ELR (cell line): ENCODE measurements at places on chromosomes 16 and 17.
A peak's percentile ranks its signal among the peaks of the same experiment; 100 is the strongest.

DNA sequence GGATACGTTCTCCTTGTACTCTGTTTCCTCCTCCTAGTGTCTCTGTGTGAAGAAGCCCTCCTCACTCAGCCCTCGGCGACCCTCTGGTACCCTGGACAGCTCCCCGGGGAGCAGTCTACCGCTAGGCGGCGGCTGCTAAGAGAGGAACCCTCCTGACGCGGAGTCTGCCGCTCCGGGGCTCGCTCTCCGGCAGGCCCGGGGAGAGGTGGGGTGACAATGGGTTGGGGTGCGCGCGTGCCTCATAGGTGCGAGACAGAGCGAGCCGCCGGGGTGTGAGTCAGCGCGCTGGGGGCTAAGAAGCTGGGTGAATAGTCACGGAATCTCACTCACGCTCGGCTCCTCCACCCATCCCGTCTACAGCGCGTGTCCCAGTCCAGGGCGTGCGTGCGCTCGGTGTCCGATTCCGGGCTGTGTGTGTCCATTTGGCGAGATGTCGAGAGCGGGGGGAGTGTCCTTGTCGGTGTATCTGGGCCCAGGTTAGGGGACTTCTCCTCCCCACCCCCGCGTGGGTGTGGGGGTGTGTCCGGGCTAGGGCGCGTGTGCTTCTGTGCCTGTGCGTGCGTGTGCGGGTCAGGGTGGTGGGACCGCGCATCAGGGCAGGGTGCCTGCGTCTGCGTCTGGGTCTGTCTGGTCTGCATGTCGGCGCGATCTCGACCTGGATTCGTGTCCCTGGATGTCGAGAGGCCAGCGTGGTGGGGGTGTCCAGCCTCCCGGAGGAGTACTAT, 577 bp upstream of the HS3ST2 start:
- DNase-seq: peak; percentile 22

GRCh38 chr16:79665970-79666369, 65.4 kb upstream of the MAF start:
- no peak for DNase-seq

DNA sequence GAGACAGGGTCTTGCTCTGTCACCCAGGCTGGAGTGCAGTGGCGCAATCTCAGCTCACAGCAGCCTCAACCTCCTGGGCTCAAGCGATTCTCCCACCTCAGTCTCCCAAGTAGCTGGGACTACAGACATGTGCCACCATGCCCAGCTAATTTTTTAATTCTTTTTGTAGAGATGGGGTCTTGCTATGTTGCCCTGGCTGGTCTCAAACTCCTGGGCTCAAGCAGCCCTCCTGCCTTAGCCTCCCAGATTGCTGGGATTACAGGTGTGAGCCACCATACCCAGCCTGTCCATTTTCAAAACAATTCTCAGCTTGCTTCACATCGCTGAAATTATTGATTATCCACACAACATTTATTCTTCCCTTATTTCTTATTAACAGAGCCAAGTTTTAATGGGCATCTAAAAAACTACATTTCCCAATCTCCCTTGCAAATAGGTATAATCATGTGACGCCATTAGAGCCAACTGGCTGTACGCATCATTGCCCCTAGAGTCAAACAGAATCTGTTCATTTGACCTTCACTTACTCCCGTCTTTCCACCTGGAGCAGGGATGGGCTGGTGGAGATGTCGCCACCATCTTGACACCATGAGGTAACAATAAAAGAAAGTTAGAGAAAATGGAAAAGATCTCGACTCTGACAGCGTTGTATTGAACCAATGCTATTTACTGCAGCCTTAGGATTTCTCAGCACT, 148.0 kb upstream of the FOXF1 start:
- DNase-seq: peak; percentile 62

DNA sequence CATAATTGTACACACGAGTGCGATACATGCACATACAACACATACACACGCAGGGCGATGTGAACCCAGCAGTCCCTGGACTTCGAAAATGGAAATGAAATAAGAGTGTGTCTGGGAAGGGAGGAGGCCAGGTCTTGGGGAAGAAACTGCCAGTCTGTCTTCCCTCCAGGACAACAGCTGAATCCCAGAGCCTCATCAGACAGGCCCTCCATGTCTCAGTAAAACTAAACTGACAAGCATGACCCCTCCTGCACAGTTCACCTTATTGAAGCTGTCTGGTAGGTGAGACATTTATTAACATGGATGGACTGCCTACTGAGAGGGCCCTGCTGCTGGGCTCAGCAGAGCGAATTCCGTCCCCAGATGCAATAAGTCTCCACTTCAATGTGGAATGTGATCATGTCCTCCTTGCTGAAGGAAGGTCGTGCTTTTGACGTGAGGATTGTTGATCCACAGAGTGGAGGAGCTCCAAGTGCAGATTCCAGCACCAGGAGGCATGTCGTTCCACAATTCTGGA, 117.4 kb downstream of the SOX9 start:
- no peak for DNase-seq

DNA sequence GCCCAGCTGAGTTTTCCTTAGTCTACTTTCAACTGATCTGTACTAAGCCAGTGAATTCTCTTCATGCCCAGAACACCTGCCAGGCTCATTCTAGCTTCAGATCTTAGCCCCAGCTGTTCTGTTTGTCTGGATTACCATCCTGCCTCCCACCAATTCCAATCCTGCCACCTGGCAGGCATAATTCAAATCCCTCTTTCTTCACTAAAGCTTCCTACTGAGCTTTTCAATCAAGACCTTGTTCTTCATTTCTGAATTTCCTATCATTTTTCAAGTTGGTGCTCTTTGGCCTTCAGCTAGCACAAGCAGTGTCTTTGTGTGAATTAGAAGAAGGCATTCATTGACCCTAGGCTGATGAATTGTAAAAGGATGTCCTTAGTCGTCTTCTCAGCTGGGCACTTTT, 357.6 kb downstream of the UTP18 start:
- DNase-seq: no peak

DNA sequence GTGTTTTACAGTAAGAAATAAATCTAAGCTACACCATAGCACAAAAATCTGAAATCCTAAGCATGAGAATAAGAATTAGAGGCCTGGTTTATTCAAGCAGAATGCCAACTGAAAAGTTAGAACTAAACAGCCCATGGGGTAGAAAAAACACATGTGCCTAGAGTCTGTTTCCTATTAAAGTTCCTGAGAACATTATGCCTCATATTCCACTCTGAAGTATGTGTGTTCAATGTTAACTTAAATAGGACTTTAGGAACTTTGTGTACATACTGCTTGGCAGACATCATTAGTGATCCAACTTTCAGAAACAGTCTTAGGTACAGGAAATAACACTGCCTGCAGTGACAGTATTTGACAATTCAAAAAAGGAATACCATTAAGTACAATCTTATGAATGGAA, 18.2 kb downstream of the HEATR6 start:
- DNase-seq: no peak

DNA sequence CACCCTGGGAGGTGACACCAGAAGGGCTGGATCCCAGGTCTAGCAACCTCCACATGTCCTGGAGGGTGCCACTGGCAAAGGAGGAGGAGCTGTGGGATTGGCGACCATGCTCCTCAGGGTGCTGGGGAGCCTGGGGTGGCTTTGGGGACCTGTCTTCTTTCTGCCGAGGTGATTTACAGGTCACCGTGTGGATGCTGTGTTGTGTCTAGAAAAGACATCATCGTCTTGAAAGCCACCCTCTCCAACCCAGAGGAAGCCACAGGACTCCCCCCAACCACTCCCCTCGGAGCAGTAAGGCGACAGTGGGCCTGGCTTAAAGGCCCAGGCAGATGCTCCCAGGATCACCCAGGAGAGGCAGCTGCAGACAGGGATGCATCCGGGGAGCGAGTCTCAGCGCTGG, 29.7 kb upstream of the FASN start:
- no peak for DNase-seq

DNA sequence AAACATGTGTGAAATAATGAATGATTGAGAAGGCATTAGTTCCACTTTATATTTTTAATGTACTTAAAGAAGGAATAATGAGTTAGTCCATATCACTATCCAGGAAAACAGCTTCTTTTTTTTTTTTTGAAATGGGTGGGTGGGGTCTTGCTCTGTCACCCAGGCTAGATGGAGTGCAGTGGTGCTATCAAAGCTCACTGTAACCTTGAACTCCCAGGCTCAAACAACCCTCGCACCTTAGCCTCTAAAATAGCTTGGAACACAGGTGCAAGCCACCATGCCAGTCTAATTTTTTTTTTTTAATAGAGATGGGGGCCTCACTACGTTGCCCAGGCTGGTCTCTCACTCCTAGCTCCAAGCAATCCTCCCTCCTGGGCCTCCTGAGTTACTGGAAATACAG, 275.5 kb downstream of the CEP112 start:
- DNase-seq: no peak

- peak; percentile 98 for DNase-seq
Observed at GRCh38 chr17:59361386-59361785, 29.9 kb downstream of the YPEL2 start.

DNA sequence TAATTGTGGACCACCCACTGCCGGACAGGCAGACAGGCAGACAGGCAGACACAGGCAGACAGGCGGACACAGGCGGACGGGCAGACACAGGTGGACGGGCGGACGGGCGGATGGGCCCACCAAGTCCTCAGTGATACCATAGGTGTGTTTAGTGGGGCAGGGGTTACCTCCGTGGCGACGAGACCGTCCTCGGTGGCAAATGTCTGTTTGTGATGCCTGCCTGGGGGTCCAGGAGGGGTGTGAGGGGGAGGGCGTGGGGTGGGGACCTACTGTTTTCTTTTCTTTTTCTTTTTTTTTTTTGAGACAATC, 76.7 kb downstream of the RTN4RL1 start:
- DNase-seq: no peak

DNA sequence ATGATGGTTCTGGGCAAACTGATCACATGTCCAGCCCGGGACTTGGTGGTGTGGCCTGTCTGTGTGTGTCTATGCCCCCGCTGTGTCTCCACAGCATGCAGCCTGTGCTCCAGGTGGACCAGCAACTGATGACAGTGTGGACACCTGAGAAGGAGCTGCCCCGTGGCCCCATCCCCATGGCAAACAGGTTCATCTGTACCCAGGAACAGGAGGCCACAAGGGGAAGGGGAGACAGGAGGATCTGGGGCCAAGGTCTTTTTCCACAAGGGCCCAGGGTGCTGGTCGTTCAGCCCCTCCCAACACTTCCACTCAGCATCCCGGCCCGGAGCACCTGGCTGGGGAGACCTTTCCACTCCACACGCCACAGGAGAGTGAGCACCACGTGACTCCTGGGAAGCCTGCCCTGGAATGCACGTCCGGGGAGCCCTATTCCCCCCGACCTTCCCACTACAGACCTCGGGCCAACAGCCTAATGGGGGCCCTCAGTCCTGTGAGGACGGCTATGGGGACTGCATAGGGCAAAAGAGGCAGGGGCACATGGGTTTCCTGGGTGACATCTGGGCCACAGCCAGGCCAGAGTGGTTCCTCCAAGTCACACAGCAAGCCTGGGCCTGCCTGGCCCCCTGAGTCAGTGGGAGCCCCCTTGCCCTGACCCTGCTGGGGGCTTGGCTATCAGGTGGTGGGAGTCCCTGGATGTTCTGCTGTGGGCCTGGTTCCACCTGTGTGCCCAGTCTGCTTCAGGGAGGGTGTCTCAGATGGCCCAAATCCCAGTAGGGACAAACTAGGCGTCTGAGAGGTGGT, 20.8 kb upstream of the NXPH3 start:
- no peak for DNase-seq

DNA sequence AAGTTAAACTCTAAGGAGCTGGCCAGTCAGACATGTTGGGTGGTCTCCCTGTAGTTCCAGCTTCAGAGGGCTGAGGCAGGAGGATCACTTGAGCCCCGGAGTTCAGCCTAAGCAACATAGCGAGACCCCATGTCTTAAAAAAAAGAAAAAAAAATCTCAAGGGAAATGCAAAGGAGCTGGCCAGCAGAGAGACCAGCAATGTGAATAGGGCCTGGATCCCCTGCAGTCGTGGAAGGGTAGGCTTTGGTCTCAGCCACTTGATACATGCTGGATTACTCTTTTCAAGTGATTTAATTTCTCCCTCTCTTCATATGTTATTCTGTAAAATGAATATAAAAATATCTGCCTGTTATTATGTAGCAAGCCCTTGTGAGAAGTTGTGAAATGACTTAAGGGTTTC, 207.7 kb downstream of the SPECC1 start:
- no peak for DNase-seq

DNA sequence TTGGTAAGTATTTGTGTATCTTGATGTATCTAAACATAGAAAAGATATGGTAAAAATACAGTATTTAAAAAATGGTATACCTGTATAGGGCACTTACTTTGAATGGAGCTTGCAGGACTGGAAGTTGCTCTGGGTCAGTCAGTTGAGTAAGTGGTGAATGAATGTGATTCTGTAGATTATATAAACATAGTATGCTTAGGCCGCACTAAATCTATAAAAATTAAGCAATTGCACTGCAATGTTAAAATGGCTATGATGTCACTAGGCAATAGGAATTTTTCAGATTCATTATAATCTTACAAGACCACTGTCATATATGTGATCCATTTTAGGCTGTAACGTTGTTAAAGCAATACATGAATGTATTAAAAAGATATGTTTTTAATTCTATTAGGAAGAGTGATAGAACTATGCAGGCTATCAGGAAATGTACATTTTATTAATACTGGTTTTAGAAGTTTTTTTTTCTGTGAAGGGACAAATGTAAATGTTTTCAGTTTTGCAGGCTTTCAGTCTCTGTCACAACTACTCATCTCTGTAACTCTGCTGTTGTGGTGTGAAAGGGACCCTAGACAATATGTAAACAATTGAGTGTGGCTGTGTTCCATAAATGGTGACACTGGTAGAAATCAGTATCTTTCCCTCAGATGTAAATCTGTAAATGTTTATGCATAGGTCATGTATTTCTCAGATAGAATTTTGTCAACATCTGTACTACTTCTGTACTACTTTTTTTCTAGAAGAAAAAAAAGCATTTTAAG, 10.5 kb downstream of the CBFB start:
- DNase-seq: peak; percentile 40

GRCh38 chr17:80960797-80961452, 30.7 kb upstream of the CHMP6 start:
- no peak for DNase-seq

DNA sequence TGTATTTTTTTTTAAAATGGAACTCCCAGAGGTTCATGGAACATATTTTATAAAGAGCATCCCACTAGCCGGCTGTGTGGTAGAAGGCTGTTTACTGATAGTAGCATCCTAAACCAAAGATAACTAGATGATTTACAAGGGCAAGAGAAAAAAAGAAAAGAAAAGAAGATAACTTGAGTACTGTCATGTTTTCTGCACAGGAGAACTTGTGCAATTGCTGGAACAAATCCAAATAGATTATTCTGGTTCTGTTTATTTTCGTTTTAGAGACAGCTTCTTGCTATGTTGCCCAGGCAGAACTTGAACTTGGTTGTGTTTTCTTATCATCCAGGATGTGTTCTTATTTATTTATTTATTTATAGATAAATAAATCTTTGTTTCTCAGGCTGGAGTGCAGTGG, 20.9 kb upstream of the PPM1D start:
- no peak for DNase-seq
